ENCODE measurements at places on chromosomes 3 and 15. TPM values are rescaled to one million over a fixed set of nuclear protein-coding genes. Genes with fewer than 3 reads are reported as not detected.

DNA sequence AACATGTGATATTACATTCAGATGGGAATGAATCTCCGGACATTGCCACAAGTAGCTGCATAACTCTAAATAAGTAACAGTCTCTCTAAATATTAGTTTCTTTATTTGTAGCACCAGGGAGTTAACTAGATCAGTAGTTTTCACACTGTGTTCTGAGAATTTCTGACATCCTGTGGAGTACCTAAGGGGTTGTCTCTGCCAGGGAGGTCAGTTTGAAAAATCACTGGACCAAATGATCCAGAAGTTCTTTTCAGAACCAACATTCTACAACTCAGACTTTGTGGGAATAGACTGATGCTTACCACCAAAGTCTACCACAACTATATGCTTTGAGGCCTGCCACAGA lies 9.0 kb upstream of the ILDR1 start:
- no peak overlapping the region for H3K4me3 ChIP-seq
- H3K4me1 ChIP-seq, result no peaks in the 10 kb centered on the region

DNA sequence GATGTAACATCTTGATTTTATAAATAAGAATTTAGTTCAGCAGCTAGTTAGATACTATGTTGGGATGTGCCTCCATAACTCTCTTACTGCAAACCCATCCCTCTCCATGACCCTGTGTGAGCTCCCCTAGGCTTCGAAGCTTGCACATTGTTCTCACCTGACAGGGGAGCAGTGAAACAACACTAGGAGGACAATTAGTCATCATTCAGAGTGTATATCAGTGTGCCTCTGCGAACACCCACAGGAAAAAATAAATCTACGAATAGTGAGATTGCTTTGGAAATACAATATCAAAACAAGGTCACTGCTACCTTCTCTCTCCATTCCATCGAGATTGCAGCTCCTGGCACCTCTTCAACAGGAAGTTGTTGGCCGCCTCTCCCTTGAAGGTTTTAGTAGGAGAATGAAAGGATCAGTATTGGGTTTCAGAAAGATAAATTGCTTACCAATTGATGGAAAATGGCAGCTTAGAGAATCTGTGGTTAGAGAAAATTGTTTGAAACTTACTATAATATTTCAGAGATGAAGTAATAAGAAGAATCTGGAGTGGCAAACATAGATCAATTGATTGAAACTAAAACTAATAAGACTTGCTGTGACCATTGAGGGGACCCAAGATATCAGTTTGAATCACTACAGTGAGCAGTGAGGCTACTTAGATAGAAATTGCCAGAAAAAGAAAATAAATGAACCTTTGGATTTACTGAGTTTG lies 103.2 kb downstream of the CHL1 start:
- no peak overlapping the region for H3K27ac ChIP-seq
- no peaks in the 10 kb centered on the region for H3K27me3 ChIP-seq
- no peaks in the 10 kb centered on the region for H3K36me3 ChIP-seq

The DOCK3 gene
- total RNA-seq, result 0.15 TPM

- no peak overlapping the region for H3K27ac ChIP-seq
- H3K36me3 ChIP-seq, result no peaks in the 10 kb centered on the region
- no peak for DNase-seq
- no peaks in the 10 kb centered on the region for H3K27me3 ChIP-seq
- H3K4me3 ChIP-seq, result no peak overlapping the region
- H3K4me1 ChIP-seq, result no peaks in the 10 kb centered on the region
These were observed 132.2 kb downstream of the GREM1 start for GRCh38 chr15:32849769-32850668.

The XYLB gene
- 2.0 TPM for total RNA-seq

The GOLGA6D gene
- total RNA-seq, result not detected

The SEMA7A gene
- total RNA-seq, result 7.1 TPM

The SLC9A9 gene
- total RNA-seq, result 11.9 TPM

Measured in upper lobe of left lung (tissue), 6 donors.